Endothelial cell of coronary artery (primary cell): ENCODE measurements at places on chromosomes 6 and 20. TPM values are rescaled to one million over a fixed set of nuclear protein-coding genes. Genes with fewer than 3 reads are reported as not detected.

The CALHM4 gene
- total RNA-seq: 0.18 and 0.19 TPM in 2 replicates

The FAM217A gene
- total RNA-seq: not detected in 2 replicates

The MEI4 gene
- total RNA-seq: under 0.01 TPM in 1 of 2 replicates, not detected in the other

The EYA4 gene
- total RNA-seq: under 0.01 and 0.36 TPM in 2 replicates

The SLC22A7 gene
- total RNA-seq: not detected in 2 replicates

The ESR1 gene
- under 0.01 TPM in 1 of 2 replicates, not detected in the other for total RNA-seq
